ENCODE measurements at places on chromosomes 16 and 17. TPM values are rescaled to one million over a fixed set of nuclear protein-coding genes. Genes with fewer than 3 reads are reported as not detected.

CHST5 gene
- total RNA-seq = not detected

GRCh38 chr17:13265311-13265710 is 247.5 kb upstream of the ELAC2 start:
- DNase-seq = no peak

- DNase-seq = no peak
These were observed 12.2 kb upstream of the MMD start for GRCh38 chr17:55433629-55434422.

GRCh38 chr17:17093764-17094163 is 51.5 kb downstream of the MPRIP start:
- DNase-seq = no peak

DNA sequence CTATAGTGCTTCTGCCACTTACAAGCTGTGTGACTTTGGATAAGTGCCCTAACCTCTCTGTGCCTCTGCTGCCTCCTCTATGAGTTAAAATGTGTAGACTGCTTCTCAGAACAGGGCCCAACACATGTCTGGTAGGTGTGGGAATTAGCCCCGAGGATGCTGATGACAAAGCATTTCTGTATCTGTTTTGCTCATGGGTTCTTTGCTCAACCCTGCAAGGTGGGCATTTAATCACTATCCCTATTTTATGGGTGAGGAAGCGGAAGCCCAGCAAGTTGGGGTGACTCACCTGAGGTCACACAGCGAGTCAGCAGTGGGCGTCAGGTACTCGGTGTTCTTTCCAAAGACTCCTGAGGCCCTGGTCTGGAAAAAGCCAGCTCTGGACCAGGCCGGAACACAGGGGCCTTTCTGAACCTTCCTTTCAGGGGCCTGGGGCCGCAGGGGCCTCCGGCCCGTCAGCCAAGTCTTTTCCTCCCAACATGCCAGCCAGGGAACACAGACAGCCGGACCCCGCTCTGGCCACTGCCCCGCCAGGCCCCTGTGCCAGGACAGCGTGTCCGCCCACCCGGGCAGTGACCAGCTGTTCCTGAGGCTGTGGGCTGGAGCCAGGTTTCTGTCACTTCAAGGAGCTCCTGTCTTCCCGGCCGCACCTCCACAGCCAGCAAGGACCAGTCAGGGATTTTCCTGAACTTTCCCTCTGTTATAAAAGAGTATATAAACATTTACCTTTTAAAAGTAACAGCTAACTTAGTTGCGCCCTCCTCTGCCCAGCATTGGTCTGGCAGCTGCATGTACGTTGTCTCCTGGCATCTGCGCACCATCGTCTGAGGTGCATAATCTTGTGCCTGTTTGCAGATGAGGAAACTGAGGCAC is 62.5 kb downstream of the SREBF1 start:
- peak; percentile 49 for DNase-seq

UTS2R gene
- total RNA-seq = not detected

BICDL2 gene
- total RNA-seq = not detected
